ENCODE measurements at places on chromosomes 5 and 9. TPM values are rescaled to one million over a fixed set of nuclear protein-coding genes. Genes with fewer than 3 reads are reported as not detected.

GRCh38 chr9:127777368-127777980 is 992 bp downstream of the SH2D3C start:
- DNase-seq, result no peak

GRCh38 chr5:103743421-103743820 is 180.8 kb upstream of the NUDT12 start:
- DNase-seq, result no peak

- no peak for DNase-seq
Observed at GRCh38 chr9:137446851-137447471, 5.8 kb upstream of the ENTPD8 start.

SEMA6A gene
- total RNA-seq, result 10.6 TPM
